Retina (tissue), 1 donor: ENCODE measurements at places on chromosomes 13 and 19.

GRCh38 chr19:55585658-55586339 is 5.2 kb upstream of the ZNF579 start:
- DNase-seq, result peak; percentile 70

DNA sequence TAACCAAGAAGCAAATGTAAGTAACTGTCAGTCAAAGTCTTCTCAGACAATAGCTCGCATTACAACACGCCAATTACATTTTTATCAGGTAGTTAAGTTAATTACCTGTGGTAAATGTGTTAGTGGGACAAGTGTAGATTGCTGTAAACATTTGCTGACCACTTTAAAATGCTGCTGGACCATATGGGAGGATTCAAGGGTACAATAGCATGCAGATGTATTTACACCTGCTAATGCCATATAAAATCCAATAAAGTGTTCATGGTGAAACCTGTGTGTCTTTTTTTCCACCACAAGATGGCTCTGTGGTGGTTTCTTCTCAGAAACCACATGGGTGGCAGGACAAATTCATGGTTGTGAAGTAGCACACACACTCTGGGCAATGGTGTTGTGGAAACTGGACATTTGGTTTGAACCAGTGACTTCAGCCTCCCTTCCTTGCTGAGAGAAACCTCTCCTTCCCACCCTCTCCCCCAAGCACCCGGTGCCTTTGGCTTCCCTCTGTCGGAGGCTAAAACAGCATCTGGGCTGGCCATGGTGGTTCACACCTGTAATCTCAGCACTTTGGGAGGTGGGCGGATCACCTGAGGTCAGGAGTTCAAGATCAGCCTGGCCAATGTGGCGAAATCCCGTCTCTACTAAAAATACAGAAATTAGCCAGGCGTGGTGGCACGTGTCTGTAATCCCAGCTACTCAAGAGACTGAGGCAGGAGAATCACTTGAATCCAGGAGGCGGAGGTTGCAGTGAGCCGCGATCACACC is 18.1 kb upstream of the GTF3A start:
- DNase-seq, result no peak

- DNase-seq, result no peak
These were observed 1294.1 kb downstream of the UQCRFS1 start for GRCh38 chr19:27918818-27919217.

- DNase-seq, result no peak
These were observed 19.2 kb downstream of the MAB21L1 start for GRCh38 chr13:35457258-35457657.

- DNase-seq, result no peak
These were observed 74.0 kb downstream of the RUBCNL start for GRCh38 chr13:46313024-46313423.

DNA sequence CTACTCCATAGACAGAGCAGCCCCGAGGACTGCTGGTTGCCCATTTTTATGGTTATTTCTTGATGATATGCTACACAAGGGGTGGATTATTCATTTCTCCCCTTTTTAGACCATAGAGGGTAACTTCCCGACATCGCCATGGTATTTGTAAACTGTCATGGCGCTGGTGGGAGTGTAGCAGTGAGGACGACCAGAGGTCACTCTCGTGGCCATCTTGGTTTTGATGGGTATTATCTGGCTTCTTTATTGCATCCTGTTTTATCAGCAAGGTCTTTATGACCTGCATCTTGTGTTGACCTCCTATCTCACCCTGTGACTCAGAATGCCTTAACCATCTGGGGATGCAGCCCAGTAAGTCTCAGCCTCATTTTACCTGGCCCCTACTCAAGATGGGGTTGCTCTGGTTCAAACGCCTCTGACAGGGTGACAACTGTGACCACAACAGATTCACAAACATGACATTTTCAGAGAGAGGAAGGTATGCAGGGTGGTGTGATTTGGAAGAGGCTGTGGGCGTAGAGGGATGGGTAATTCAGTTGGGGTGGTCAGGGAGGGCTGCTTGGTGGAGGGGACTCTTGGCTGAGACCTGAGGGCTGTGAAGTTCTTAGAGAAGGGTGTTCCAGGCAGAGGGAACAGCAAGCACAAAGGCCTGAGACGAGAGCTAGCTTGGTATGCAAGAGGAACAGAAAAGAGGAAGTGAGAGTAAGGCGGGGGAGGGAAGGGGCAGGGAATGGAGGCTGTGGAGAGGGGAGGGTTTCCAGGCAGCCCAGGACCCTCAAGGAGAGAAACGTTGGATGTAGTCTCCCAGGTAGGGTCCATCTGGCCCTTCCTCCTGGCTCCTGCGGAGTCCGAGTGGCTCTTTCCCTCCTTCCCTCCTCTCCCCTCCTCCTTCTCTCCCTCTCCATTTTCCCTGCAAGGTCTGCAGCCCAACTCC is 23.5 kb downstream of the FAM187B start:
- no peak for DNase-seq

DNA sequence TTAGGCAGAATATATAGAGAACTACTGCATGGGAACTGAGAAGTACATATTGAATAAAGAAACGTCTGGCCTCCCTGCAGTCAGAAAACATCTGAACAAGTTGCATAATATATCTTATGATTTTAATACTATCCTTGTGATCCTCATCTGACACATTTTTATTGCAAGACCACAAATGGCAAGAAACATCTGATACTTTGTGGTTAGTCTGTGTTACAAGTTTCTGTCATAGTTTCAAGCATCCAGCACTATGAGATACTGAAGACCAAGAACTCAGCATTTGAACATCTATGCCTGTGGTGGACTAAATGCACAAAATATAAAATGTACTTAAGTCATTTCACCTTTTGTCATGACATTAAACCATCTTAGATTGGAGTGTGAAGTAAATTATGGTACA is 1175.8 kb upstream of the MIR17HG start:
- no peak for DNase-seq

- no peak for DNase-seq
These were observed 25.8 kb downstream of the COL4A1 start for GRCh38 chr13:110280985-110281688.

GRCh38 chr19:15457701-15458484 is 6.5 kb downstream of the RASAL3 start:
- peak; percentile 27 for DNase-seq

DNA sequence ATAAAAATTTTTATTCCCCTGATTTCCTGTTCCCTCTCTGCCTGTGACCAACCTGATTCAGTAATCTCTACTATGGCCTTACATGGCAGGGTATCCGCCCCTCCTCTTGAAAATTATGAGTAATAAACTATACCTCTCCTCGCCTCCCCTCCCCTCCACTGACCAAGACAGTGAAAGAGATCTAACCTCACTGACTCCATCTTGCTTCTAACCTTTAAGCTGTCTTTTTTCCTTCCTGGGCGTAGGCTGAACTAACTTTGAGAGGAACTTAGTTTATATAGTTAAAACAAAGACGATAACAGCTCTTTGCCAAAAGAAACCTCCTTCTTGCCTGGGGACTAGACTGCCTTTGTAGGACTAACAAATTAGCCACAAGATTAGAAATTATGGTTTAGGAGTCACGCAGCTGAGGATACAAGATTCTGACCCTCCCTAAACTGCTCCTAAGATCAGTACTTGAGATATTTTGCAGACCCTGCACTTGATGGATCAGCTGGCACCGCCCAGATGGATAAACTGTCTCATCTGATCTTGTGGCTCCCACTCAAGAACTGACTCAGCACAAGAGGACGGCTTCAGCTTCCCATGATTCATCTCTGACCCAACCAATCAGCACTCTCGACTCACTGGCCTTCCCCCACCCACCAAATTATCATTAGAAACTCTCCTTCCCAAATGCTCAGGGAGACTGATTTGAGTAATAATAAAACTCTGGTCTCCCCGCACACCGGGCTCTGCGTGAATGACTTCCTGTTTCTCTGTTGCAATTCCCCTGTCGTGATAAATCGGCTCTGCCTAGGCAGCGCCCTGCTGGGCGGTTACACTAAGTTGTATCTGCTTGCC is 187.1 kb downstream of the TDRD3 start:
- no peak for DNase-seq

GRCh38 chr13:65499256-65499655 is 1730.9 kb downstream of the PCDH9 start:
- DNase-seq, result no peak

GRCh38 chr13:75533861-75534260 is 3.8 kb downstream of the COMMD6 start:
- DNase-seq, result no peak

- no peak for DNase-seq
These were observed 23.7 kb upstream of the PLEKHF1 start for GRCh38 chr19:29641597-29641996.

DNA sequence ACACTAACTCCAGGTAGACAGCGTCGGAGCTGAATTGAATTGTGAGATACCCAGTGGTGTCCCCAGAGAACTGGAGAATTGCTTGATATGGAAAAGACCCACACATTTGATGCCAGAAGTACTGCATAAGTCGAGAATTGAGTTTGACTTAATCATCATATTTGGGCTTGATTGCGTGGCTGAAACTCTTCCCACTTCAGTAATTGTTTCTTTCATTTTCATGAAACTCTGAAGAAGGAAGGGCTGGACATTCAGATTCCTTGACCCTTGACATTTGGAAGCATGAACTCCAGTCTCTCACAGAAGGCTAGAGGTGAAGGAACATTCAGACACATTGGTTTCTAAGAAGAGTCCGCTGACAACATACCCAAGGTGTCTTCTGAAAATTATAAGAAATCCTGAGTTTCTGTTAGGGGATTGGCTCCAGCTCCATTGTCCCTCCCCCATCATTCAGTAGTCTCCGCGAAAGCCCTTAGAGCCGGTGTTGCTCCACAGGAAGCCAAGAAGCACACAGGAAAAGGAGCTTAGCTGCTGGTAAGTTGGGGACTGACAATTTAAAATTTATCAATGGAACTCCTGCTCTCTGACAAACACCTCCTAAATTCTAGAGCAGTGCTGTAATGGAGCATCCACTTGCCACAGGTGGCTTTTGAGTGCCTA is at the start of gene FPR2:
FPR2 (plus strand) TSS at position 484 of the 660 bp plus-strand sequence. CDS start 7,479 bp downstream, outside the sequence.
- DNase-seq, result no peak

GRCh38 chr19:6495947-6496346 is 6.2 kb downstream of the TUBB4A start:
- DNase-seq, result no peak

GRCh38 chr19:42111384-42111783 is 20.9 kb downstream of the POU2F2 start:
- no peak for DNase-seq

GRCh38 chr19:45179072-45179891 is 698 bp downstream of the BLOC1S3 start:
- DNase-seq, result no peak

DNA sequence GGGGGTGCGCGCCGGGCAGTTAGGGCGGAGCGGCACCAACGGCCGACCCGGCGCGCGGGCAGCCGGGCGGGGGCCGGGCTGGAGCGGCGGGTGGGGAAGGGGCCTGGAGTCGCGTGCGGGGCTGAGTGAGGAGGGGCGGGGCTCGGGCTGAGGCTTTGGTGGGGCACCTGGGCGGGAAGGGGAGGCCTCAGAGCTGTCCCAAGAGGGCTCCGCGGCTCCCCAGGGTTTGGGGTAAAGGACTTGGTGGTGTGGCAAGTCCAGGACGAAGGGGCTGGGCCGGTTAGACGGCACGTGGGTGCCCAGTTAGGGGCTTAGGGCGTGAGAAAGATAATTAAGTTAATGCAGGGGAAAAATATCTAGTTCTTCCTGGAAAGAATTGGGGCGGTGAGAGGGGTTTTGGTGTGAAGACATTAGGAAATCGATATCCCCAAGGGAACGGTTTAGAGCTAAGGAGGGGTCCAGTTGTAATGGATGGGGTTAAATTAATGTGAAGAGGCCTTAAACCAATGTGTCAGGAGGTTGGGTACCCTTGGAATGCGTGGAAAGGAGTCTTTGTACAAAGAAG is 496 bp downstream of the ZNF574 start:
- no peak for DNase-seq

- DNase-seq, result no peak
These were observed 9.7 kb downstream of the LPAR6 start for GRCh38 chr13:48403151-48403631.

DNA sequence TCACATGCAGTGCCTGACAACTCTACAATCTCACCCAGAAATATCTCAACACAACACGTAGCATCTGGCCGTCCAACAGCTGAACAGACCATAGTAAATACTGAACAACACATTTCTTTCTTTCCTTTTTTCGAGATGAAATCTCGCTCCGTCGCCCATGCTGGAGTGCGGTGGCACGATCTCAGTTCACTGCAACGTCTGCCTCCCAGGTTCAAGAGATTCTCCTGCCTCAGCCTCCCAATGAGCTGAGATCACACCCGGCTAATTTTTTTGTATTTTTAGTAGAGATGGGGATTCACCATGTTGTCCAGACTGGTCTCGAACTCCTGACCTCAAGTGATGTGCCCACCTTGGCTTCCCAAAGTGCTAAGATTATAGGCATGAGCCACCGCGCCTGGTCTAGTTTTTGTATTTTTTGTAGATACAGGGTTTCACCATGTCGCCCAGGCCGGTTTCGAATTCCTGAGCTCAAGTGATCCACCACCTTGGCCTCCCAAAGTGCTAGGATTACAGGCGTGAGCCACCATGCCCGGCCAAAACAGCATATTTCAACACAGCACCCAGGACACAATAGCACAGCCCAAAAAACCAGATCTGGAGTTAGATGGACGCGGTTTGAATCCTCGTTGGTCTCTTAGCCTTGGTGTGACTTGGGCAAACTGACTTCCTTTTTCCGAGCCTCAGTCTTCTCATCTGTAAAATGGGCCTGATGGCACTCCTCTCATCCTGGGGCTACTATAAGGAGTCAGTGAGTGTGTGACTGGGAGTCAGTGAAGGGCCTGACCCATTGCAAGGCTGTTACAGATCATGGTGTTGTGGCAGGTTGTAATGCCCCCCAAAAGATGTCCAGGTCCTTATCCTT is 22.6 kb downstream of the CYP2A6 start:
- DNase-seq, result no peak

DNA sequence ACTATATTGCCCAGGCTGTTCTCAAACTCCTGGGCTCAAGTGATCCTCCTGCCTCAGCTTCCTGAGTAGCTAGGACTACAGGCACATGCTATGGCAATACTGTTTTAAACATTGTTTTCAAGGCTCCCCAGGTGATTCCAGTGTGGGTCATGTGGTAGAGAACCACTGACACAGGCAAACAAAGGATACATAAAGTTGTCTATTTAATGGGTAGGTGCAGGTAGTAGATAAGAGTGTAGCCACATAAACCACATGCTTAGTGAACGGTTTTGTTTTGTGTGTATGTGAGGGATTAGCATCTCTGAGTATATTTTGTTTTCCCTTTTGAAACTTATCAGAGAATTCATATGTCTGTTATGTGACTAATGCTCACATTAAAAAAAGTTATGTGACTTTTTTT is 36.7 kb downstream of the USPL1 start:
- no peak for DNase-seq

- no peak for DNase-seq
These were observed 21.0 kb downstream of the RFXAP start for GRCh38 chr13:36839981-36840380.
